ENCODE measurements at places on chromosomes 7 and 10.
A peak's percentile ranks its signal among the peaks of the same experiment; 100 is the strongest.

- DNase-seq, result no peak
Measured at GRCh38 chr7:7156663-7157062, 25.7 kb upstream of the C1GALT1 start.

DNA sequence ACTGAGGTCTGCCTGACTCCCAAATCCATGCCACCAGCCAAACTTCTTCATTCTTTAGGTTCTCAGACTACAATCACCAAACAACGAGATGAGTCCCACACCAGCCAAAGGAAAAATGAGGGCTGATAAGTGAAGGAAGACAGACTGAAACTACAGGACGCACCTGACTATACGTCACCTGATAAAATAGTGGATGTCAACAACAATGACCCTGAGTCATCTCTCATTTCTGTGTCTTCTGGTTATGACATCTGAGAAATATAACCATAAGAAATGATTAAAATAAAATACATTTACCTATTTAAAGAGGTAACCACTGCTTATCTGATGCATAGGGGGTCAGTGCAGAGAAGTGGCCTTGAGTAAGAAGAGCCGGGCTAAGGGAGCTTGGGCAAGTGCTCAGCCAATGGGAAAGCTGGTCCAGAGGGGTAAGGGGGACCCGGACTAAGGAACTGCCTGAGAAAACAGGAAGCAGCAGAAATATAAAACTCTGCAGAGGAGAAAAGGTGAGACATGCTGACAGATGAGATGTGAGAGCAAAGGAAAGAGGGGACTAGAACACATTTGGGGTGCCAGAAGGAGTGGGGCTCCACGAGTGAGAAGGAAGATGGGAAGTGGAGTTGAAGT lies 51.8 kb downstream of the HIPK2 start:
- DNase-seq, result no peak

DNA sequence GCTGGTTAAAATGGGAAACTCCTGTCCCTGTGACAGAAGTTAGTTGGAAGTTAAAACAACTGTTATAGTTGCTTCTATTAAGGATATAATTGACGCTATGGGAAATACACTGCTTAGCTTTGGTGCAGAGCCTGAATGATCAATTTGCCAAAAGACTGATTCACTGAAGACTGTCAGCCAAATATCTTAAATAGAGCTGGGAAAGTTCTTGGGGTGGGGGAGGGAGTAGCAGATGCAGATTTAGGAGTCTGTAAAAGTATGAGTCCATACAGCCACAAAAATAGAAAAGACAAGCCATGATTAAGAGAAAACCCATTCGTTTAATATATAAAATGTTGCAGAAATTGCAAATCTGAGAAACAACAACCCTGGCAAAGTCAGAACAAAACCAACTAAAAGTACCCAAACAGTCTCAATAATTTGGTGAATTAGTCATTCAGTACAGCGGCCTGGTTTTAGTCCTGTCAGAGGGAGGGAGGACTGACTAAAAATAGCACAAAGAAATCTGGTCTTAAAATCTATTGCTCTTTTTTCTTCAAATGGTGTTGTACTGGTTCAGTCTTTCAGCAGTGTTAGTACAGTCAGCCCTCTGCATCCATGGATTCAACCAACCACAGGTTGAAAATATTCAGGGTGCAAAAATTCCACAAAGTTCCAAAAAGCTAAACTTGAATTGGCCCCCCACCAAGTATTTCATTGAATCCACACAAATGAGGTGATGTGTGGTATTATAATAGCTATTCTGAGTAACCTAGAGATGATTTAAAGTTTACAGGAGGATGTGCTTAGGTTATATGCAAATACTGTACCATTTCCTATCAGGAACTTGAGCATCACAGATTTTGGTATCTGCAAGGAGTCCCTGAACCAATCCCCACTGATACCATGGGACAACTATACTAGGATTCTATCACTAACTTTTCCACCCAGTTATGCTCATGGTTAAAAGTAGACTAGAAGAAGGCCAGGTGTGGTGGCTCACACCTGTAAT lies 30.0 kb downstream of the STK17A start:
- no peak for DNase-seq

DNA sequence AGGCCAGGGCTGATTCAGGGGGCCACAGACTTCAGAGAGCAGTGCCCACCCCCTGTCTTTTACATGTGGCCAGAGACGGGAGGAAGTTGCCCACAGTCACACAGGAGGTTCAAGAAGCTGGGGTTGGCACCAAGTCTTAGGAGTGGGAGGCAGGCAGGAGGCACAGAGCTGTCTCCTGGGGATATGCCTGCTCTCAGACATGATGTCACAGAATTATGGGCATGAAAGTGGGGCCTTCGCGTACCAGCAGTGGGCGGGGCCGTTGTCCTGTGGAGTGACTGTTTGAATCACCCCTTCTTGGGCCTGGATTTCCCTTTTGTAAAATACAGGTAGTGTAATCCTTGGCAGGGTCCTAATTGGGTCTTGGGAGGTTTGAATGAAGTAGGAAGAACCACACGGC lies 81.2 kb upstream of the PPIF start:
- peak; percentile 3 for DNase-seq

DNA sequence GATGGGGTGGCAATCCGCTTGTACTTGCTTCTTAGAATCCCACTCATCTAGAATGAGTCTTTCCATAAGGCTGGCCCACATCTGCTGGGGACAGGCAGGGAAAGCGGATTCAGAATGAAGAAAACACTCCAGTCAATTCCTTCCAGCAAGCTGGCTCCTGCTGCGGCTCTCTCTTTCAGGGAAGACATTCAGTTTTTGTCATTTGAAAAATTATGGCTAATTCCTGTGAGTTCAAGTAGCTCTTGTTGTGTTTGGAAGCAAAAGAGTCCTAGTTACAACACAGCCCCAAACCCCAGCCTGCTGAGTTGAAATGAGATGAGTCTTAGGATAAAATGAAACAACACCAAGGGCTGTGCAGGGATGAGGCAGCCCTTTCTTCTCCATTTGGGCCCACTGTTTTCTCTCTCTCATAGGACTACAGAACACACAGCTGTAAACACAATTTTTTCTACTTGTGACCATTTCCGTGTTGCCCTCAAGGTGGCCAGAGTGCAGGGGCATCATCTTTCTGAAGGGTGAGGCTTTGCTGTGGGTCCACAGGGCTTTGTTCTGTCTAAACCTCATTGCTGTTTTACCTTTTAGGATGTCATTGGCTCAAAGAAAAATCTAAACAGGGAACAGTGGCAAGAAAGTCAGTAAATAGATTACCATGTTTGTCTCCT lies 90.8 kb upstream of the EEPD1 start:
- no peak for DNase-seq

GRCh38 chr10:13272164-13272571 lies 27.7 kb downstream of the PHYH start:
- no peak for DNase-seq

DNA sequence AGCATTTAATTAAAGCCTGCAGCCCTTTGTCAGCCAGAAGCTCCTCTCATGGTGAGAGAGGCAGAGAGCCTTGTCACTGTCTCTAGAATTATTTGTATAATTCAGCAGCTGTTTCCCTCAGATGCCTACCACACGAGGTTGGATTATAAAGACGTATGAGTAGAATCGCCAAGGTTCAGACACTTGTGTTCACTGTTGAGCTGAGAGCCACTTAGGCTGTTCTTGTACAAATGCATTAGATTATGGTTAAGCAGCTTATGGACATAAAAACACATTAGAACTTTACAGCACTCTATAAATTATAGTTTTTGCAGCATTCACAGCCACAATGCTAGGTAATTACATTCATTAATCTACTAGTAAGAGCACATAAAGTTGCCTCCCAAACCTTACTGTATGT lies 282.6 kb downstream of the AUTS2 start:
- DNase-seq, result peak; percentile 85

- no peak for DNase-seq
Measured at GRCh38 chr10:12056748-12057147, 12.0 kb upstream of the DHTKD1 start.

- peak; percentile 22 for DNase-seq
Measured at GRCh38 chr7:148050492-148051158, 539.9 kb upstream of the C7orf33 start.

DNA sequence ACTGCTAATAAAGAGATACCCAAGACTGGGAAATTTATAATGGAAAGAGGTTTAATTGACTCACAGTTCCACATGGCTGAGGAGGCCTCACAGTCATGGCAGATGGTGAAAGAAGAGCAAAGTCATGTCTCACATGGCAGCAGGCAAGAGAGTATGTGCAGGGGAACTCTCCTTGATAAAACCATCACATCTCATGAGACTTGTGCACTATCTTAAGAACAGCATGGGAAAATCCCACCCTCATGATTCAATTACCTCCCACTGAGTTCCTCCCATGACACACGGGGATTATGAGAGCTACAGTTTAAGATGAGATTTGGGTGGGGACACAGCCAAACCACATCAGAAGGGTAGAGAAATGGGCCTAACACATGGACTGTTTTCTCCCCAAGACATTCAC lies 156.3 kb downstream of the CCDC71L start:
- DNase-seq, result no peak

DNA sequence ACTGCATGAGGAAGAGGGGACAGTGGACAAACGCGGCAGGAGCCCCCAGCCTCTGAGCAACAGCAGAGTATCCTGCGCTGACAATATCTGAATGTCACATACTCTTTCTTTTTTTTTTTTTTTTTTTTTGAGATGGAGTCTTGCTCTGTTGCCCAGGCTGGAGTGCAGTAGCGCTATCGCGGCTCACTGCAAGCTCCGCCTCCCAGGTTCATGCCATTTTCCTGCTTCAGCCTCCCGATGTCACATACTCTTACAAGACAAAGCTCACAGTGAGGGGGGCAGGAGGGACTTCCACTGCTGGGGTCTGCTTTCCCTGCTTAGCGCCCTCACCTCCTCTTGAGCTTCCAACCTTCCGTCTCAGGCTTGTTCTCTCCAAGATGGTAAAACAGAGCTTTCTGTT lies 51.2 kb upstream of the TNS3 start:
- no peak for DNase-seq

DNA sequence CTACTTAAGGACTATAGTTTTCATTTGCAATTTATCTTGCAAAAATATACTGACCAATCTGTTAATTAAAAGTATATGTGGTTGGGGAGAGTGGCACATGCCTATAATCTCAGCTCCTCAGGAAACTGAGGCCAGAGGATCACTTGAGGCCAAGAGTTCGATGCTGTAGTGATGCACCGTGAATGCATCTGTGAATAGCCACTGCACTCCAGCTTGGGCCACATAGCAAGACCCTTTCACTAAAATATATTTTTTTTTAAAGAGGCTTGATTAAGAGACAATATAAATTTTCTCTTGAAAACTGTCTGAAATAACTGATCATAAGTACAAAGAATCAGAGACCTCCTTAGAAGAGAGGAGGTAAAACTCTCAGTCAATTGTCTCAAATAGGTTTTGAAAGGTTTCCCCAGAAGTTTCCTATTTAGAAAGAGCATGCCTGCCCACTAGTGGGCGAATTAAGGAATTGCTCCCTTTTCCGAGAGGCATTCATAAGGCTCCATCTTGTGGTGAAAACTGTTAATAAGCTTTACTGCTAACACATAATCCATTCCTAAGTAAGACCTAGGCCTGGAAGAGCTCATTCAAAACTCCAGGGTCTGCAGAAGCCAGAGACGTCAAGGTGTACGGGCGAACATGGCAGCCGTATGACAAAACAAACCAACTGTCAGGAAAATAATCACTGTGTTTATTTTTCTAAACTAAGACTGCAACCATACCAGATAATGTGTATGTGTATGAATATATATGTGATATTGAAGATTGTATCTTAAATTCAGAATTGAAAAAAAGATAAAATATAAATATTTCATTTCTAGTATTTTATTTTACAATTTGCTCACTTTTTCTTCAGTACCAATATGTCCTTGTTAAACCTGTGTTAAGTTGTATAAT lies 6.8 kb upstream of the TAS2R40 start:
- DNase-seq, result peak; percentile 68

DNA sequence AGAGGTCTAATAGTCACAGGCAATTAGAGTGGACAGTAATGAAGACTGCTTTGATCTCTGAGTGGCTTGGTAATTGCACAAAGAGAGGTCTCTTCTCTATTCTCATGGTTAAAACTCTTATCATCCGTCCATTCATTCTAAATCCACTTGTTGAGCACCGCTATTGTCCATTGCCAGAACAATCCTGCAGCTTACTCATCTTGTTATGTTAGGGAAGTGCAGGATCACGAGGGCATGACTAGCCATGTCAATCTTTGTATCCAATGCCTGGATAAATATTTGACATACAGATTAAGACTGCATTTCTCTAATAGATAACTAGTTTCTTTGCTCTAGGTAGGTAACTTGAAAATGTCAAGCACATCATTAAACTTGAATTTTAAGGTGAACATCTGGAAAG lies 14.9 kb downstream of the SFTPD start:
- no peak for DNase-seq

- peak; percentile 4 for DNase-seq
Measured at GRCh38 chr7:4849390-4849789, 12.4 kb downstream of the PAPOLB start.

- DNase-seq, result no peak
Measured at GRCh38 chr10:60480865-60481563, 91.3 kb upstream of the ANK3 start.

GRCh38 chr7:110454713-110455112 lies 636.2 kb upstream of the LRRN3 start:
- no peak for DNase-seq

DNA sequence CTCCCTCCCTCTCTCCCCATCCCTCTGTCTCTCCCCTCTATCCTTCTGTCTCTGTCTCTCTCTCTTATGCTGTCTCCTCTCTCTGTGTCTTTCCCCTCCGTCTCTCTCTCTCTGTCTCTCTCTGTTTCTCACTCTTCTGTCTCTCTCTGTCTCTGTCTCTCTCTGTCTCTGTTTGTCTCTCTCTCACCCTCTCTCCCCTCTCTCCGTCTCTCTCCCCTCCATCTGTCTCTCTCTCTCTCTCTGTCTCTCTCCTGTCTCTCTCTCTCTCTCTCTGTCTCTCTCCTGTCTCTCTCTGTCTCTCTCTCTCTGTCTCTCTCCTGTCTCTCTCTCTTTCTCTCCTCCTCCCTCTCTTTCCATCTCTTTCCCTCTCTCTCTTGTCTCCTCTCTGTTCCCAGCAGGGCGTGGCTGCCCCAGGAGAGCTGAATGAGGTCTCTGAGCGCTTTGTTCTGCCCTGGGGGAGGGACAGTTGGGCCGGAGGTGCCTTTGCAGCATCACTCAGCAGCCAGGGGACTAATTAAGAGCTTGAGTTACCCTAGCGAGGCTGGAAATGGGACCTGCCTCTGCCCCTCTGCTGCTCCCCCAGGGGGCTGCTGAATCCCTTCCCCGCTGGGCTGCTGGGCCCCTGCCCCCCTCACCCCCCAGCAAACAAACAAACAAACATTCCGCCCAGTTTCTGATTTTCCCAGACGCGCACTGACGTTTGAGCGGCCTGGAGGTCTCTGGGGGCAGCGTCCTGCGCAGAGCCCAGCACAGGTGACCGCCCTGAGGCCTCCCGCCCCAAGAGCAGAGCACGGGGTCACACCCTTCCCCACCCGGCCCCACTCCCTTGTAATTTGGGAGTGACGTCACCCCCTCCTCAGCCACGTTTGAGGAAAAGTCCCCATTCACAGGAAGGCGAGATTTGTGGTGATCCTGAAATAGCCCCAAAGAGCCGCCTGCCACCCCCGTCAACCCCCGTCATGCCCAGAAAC lies 68.1 kb downstream of the PDGFA start:
- DNase-seq, result no peak

- DNase-seq, result no peak
Measured at GRCh38 chr10:71805776-71806703, 32.7 kb upstream of the VSIR start.
